EH (cell line): ENCODE measurements at places on chromosomes 6 and 20.
A peak's percentile ranks its signal among the peaks of the same experiment; 100 is the strongest.

DNA sequence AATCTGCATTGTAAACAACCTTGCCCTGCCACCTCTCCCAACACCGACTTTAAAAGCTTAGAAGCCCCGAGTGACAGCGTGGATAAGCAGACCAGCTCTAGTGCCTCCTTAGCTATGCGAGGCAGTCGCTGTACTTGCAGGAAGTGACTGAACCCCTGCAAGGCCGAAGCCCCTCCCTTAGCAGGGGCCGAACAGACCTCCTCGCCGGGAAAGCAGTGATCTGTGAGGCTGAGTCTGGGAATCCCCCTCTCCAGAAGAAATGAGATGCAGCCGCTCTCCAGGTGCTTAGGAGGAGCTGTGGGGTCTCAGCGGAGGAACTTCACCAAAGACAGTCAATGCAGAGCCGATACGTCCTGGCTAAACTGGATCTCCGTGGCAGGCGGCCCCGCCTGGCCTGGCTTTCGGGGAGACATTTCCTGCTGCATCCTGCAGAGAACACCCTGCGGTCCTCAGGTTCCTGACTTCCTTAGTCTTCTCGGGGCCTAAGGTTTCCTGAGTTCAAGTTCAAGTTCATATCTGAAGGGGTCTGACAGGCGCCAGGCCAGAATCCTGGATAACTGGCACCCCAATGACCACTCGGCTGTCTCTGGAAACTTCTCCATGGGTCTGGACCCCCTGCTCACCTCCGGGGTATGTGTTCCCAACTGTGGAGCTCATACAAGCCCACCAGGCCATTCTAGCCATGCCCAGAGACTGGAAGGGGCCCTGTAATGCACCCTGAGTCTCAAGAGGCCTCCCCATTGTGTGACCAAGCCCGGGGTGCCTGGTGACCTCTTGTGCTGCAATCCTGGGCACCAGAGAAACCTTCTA is 20.4 kb upstream of the FRMD1 start:
- no peak for DNase-seq

GRCh38 chr20:33687370-33687915 is 1.3 kb upstream of the E2F1 start:
- peak; percentile 23 for DNase-seq

DNA sequence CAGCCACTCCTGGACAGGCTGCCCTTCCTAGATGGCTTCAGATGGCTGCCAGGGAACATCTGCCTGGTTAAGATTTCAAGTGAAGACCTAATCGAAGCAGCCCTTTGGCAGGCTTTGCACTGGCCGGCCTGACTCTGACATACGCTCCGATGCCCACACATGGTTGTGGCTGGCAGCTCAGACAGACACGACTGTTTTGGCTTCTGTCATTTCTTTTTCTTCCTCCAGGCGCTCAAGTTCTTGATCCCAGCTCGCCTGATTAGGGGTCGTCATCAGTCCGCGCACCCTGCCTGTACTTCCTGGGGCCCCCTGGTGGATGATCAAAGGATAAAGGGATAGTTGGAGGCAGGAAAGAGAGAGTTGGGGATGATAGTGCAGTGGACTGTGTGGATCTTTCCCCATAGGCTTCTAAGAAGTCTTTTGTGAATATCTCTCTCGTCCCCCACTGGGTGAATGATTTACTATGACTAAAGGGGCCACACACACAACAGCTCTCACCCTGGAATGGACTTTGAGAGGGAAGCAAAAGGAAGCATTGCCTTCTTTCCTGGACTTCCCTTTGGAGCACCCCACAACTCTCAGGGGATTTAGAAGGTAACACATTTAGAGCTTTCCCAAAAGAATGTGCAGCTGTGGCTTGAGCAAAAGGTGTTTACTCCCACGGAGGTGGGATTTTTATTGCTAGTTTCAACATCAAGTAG is 21.4 kb upstream of the TRAM2 start:
- peak; percentile 80 for DNase-seq

GRCh38 chr6:111950661-111951496 is 77.6 kb upstream of the FYN start:
- DNase-seq = peak; percentile 76

GRCh38 chr20:15496501-15497039 is 1076.7 kb downstream of the KIF16B start:
- no peak for DNase-seq

DNA sequence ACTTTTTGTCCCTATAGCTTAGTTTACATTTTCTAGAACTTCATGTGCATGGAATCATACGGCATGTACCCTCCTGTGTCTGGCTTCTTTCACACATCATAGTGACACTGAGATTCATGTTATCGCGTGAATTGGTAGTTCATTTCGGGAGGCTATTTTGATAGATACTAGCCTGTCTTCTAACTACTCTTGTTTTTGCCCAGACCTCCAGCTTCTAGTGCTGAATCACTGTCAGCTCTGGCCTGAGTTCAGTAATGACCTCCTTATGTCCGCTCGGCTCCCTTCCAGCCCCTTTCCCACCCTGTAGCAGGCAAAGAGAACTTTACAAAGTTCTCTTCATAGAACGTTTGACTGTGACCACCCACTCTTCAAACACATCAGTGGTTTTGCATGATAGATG is 14.1 kb downstream of the MYBL2 start:
- DNase-seq = peak; percentile 29

DNA sequence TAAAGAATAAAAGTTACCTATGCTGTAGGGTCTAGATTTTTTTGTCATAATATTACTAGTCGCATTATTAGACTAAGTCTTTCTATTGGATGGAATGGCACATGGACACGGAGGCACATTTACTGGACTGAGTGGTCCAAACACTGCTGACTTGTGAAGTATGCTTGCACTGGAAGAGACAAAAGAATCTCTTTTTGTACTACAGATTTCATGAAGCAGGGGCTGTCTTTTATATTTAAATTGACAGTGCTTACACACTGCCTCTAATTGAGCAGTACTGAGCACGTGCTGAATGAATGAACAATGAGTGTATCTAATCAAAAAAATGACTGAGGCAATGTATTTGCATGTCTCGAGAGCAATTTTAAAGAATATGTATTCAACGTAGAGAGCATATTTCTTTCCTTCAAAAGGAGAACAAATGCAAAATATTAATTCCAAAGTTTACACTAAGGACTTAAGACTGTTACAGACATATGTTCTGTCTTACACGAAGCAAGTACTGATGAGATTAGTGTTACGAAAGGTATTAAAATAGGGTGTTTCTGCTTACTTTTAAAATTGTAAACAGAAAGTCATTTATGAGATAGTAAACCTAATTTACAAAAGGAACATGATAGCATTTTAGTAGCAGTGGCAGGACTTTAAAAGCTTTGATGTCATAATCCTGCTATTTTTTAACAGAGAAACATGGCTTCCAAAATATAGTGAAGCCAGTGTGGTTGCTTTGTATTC is 8.3 kb downstream of the ELOVL2 start:
- no peak for DNase-seq

GRCh38 chr6:154861825-154862224 is 128.6 kb downstream of the SCAF8 start:
- DNase-seq = no peak

GRCh38 chr6:5191222-5191621 is 69.5 kb downstream of the LYRM4 start:
- no peak for DNase-seq

DNA sequence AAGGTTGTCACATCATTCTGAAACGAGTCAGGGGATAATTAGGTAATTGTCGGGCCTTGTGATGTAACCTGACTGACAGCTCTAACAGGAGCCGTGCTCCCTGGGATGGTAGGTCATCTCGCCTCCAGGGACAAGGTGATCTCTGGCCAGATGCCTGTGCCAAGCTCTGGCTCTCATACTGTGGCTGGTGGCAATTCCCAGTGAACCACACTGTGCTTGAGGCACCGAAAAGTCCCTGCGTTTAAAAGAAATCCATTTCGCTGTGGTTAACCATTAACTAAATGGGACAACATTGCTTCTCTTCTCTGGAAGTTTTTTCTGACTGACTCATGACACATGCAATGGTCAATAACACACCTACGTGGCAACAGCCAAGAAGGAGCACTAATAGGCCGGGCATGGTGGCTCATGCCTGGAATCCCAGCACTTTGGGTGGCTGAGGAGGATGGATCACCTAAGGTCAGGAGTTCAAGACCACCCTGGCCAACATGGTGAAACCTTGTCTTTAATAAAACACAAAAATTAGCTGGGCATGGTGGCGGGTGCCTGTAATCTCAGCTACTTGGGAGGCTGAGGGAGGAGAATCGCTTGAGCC is 669.2 kb downstream of the PRKN start:
- no peak for DNase-seq

- no peak for DNase-seq
Measured at GRCh38 chr6:157469378-157469777, 88.4 kb downstream of the ZDHHC14 start.

DNA sequence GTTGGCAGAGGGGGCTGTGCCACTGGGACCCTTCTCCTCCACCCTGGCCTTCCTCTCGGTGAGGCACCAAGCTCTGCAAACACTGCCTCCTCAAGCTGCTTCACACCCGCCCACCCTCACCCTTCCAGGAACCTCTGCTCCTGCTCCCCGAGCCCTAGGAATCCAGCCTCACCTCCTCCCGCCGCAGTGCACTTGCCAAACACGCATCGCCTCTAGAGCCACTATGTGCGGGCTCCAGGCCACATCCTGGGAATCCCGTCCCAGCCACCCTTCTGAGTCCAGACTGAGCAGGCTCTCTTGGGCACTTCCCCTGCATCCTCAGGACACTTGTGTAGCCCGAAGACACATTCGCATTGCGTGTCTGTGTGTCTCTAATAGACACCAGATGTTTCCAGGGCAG is 18.5 kb downstream of the PSMG4 start:
- peak; percentile 21 for DNase-seq

GRCh38 chr6:150590446-150590845 is 9.2 kb upstream of the PLEKHG1 start:
- no peak for DNase-seq

GRCh38 chr20:37598100-37598543 is 70.4 kb upstream of the BLCAP start:
- no peak for DNase-seq

DNA sequence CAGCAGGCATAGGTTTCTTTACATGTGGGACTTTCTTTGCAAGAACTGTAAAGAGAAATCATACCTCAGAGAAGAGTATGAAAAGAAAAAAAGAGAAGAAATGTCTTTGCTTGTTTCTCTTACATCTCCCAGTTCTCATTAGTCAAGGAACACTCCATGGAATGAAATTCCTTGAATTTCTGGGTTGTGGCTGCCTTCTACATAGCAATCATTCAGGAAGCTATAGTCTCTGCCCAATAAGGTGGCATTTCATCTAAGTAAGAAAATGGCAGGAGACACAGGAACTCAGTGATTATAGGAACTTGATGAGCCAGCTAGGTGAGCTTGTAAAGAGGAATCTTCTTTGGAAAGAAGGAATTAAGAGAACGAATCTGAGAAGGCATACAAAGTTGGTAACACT is 197.0 kb upstream of the FKBP1C start:
- no peak for DNase-seq

- no peak for DNase-seq
Measured at GRCh38 chr6:168015482-168016175, 18.2 kb downstream of the KIF25 start.
